ENCODE measurements at places on chromosomes 7 and 10.

DNA sequence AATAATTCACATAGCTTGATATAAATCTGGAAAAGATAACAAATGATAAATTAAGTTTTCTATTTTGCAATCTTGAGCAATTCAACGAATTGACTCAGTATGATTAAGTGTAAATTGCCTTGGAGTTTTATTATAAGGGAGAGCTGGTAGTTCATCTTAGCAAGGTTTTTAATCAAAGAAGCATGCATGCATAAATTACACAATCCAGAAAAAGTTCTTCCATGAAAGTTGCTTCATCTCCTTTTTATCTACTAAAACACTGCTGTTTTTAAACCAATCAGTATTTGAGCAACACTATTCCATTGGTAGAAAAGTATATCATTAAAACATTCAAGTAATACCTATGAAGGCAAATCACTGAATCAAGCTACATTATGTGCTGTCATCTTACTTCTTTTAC, 47.6 kb downstream of the POT1 start:
- no peak for DNase-seq

- DNase-seq = no peak
Measured at GRCh38 chr7:150847536-150847935, 4.8 kb upstream of the AOC1 start.

DNA sequence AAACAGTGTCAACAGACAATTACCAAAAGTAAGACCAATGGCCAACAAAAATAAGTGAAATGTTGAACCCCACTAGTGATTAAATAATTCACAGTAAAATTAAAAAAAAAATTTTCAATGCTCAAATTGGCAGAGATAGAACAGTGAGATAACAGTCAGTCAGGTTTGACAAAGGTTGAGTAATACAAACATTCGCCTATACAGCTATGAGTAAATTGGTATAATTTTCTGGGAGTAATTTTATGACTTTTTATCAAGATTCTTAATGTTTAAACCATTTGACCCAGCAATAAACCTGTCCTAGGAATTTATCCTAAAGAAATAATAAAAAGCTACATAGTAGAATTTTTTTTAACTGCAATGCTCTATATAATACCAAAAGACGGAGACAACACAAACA, 64.9 kb upstream of the SHH start:
- no peak for DNase-seq

DNA sequence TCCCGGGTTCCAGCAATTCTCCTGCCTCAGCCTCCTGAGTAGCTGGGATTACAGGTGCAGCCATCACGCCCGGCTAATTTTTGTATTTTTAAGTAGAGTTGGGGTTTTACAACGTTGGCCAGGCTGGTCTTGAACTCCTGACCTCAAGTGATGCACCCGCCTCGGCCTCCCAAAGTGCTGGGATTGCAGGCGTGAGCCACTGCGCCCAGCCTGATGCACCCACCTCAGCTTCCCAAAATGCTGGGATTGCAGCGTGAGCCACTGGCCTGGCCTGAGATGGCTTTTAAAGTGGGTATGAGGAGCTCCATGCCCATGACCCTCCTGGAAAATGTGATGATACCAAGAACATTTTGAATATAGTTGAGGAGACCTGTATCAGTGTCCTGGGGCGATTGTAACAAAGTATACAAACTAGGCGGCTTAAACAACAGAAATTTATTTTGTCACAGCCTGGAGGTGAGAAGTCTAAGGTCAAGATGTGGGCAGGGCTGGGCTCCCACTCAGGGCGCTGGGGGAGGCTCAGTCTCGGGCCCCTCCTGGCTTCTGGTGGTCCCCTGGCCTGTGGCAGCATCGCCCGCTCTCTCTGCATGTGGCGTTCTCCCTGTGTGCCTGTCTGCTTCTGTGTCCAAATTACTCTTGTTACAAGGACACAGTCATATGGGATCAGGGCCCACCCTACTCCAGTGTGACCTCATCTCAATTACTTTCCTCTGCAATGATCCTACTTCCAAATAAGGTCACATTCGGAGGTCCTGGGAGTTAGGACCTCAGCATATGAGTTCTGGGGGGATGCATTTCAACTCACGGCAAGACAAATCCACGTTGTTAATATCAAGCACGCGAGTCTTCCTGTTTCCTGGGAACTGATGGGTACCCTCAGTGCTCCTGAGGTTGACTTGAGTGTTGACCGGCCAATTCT, 108.8 kb downstream of the ACTR3B start:
- DNase-seq = no peak

GRCh38 chr7:66535414-66536329, 93.0 kb upstream of the KCTD7 start:
- no peak for DNase-seq

DNA sequence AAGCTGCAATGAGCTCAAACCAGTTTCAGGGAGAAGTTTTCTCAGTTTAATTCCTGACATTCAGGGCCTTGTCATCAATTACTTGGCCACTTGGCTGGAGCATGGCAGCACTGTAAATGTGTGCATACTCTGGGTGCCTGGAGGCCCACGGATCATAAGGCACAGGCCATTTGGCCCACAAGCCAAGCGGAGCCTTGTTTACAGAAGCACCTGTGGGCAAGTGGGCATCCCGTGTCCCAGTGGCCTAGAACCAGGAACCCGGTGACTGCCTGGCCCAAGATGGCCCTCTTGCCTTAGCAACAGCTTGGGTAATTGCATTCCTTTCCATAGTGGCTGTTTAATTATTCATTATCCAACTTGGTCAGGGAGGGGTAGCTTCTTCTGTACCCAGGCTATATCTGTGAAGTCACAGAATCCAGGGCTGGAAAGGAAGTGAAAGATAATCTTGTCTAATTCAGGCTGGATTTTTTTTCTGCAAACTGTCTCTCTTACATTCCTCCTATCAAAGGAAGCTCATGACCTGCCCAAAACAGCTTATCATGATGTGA, 426.4 kb upstream of the ZMIZ1 start:
- no peak for DNase-seq

DNA sequence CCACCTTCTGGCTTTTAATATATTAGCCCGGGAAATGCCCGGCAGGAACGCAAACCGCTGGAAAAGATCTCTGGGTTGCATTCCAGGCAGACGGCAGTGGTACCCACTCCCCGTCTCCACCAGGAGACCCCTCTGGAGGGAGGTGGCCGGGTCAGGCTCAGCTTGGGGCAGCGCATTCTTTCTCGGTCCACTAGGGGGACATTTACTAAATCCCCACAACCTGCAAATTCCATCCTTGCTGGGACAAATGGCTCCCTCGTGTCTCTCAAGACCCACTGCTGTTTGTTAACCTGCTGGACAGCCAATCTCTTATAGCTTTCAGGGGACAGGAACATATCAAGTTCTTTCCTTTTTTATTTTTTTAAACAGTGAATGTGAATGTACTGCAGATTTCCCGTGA, 45.8 kb upstream of the CARD11 start:
- no peak for DNase-seq

GRCh38 chr10:74049955-74050354, 52.0 kb downstream of the VCL start:
- no peak for DNase-seq

GRCh38 chr7:22686620-22687019, 40.4 kb upstream of the IL6 start:
- no peak for DNase-seq

- no peak for DNase-seq
Measured at GRCh38 chr10:42876476-42876875, 93.9 kb downstream of the BMS1 start.

GRCh38 chr7:13454916-13455592, 534.4 kb downstream of the ETV1 start:
- no peak for DNase-seq

GRCh38 chr10:3812141-3812540, 27.1 kb upstream of the KLF6 start:
- no peak for DNase-seq

DNA sequence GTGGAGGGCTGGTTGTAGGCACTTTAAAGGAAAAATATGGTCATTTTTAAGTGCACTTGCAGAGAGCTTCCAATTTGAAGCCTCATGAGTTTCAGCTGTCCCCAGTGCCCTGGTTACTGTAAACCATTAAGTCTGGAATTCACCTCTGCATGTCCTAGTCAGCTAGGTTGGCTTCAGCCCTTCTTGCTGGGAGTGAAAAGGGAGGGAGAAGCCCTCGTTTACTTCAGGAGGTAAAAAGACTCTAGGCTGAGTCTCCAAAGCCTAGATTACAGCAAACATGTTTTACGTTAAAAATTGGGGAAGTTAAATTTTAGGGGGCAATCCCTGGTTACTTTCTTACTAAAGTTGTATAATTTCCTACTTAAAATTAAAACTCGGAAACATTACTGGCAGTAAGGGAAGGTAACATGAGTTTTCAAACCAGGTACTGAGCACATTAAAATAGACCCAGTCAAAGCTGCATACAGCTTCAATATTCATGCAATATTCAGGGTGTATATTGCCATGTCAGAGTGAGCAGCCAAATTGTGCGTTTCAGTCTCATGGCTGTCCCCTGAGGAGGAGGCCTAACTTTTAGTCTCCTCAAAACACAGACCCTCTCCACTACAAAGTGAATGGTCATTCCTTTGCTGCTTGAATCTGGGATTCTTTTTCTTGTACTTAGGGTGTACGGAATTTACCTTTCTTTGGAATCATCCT, 156.7 kb downstream of the PRKG1 start:
- DNase-seq = no peak

- no peak for DNase-seq
Measured at GRCh38 chr7:4814433-4814832, 39.0 kb downstream of the AP5Z1 start.

DNA sequence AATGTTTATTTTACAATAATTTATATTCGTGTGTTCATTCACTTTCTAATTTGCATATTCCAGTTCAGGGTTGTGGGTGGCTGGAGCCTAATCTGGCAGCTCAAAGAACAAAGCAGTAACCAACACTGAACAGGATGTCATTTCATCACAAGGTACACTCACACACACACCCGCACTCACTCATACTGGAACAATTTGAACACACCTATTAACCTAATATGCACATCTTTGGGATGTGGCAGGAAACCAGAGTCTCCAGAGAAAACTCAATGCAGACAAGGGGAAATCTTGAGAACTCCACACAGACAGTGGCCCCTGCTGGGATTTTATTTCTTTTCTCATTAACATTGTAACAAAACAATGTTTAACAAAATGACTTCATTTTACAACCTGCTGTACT, 97.4 kb downstream of the TWIST1 start:
- DNase-seq = no peak

DNA sequence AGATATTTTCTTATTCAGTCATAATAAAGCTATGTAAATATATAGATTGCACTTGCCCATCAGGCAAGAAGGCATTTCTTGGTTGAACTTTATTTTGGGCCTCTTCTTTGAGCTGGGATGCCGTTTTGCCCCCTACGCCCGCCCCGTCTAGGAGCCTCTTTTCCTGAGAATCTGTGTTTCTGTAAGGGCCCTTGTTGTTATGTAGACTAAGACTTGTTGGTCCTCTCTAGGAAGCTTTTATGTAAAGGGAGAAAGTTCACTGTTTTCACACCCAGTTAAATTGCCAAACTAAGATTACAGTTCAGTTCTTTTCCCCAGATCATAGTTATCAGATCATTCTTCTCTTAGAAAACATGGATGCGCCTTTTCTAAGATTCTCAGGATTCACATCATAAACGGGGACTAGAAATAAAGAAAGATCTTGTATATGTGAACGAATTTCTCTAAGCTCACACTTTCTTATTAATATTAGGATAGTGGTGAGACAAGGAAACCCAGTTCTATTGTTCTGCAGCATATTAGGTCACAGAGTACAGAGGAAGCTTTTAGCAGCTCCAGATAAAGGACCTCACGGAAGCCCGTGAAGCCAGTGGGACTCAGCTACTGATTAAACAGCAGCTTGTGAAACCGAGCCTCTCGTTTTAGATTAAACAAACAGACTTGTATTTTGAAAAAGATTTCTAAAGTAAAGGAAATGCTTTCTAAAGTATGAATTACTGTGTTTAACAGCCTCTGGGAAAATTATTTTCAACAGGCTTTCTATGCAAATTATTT, 3.8 kb downstream of the LMTK2 start:
- no peak for DNase-seq

DNA sequence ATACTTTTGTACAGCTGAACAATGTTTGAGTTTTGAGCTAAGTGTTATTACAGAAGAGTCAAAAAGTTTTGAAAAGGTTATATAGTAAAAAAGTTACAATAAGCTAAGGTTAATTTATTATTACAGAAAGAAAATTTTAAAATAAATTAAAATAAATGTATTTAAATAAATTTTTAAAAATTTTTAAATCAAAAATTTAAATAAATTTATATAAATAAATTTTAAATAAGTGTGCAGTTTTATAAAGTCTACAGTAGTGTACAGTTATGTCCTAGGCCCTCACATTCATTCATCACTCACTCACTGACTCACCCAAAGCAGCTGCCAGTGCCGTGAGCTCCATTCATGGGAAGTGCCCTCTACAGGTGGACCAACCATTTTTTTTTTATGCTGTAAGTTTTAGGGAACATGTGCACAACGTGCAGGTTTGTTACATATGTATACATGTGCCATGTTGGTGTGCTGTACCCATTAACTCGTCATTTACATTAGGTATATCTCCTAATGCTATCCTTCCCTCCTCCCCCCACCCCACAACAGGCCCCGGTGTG, 462.9 kb upstream of the ZMIZ1 start:
- DNase-seq = no peak

DNA sequence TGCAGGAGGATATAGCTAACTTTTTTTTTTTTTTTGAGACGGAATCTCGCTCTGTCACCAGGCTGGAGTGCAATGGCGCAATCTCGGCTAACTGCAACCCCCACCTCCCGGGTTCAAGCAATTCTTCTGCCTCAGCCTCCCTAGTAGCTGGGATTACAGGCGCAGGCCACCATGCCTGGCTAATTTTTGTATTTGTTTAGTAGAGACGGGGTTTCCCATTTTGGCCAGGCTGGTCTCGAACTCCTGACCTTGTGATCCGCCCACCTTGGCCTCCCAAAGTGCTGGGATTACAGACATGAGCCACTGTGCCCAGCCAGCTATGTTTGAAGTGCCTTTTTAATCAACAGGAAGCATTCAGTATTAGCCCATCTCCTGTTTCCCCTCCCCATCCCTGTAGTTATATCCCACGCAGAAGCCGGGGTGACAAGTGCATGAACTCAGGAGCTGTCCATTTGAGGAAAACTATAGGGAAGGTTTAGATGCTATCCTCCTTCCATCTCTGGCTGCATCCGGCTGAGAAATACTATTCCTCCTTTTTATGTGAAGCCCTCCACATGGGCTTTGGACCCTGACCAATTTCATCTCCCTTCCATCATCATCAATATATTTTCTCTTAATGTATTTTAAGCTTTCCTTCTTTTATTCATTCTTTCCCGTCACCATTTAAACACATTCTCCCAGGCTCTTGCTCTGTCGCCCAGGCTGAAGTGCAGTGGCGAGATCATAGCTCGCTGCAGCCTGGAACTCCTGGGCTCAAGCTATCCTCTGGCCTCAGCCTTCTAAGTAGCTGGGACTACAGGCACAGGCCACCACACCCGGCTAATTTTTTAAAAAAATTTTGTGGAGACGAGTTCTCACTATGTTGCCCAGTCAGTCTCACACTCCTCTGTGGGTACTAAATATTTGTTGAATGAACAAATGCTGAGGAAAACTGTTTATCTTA, 1.3 kb upstream of the POT1 start:
- DNase-seq = no peak

GRCh38 chr10:21161647-21162046, 264.5 kb upstream of the NEBL start:
- no peak for DNase-seq

Data from CD4-positive, alpha-beta T cell treated with Interleukin-4 for 1 hour (primary cell).